ENCODE measurements at places on chromosomes 5 and 9.
A peak's percentile ranks its signal among the peaks of the same experiment; 100 is the strongest.

GRCh38 chr9:12162181-12162815 lies 530.9 kb upstream of the TYRP1 start:
- DNase-seq = no peak
- H3K4me3 ChIP-seq = no peak overlapping the region
- no peak overlapping the region for H3K27ac ChIP-seq
- H3K27me3 ChIP-seq = no peaks in the 10 kb centered on the region

DNA sequence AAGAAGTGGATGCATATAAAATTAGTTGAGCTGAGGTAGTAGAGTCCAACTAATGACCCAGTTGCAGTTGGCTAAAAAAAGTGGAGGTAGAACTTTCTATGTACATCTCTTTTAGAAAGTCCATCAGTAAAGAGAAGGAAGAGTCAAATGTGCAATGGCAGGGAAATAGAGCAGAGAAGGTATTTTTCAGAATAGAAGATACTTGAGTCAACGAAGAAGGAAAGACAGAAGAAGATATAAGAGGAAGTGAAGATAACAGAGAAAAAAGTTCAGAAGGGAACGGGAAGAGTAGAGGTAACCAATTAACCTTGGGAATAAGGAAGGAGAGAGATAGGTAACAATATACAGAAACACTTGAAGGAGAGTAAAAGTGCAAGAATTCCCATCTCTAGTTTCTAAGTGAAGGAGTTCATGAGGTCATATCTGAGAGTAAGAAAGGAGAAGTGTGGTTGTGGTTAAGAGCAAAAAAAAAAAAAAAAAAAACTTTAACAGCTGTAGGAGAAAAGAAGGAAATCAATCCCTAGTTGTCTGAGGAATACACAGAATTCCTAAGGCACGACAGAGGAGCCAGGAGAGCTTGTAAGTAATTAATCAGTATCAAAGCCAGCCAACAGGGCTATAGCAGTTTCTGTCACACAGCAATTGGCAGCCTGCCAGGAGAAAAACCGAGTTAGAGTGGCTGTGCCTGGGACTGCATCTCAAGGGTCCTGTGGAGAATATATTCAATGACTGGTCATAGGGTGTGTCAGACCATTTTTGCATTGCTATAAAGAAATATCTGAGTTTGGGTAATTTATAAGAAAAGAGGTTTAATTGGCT lies 61.0 kb downstream of the ARL15 start:
- no peak overlapping the region for H3K27ac ChIP-seq
- H3K4me3 ChIP-seq = no peak overlapping the region
- no peaks in the 10 kb centered on the region for H3K4me1 ChIP-seq
- peak; percentile 11 for DNase-seq

GRCh38 chr5:132258102-132259068 lies 889 bp downstream of the PDLIM4 start:
- no peak for DNase-seq
- H3K27me3 ChIP-seq = peaks cover 11% of the 10 kb centered on the region
- H3K4me3 ChIP-seq = no peak overlapping the region

- H3K4me1 ChIP-seq = peaks cover 9% of the 10 kb centered on the region
- no peak overlapping the region for H3K4me3 ChIP-seq
- no peak overlapping the region for H3K27ac ChIP-seq
- no peak for DNase-seq
These were observed 73.3 kb downstream of the AK8 start for GRCh38 chr9:132804576-132805295.

GRCh38 chr5:3954633-3955032 lies 359.0 kb downstream of the IRX1 start:
- no peak overlapping the region for H3K4me3 ChIP-seq
- H3K4me1 ChIP-seq = no peaks in the 10 kb centered on the region
- H3K27me3 ChIP-seq = no peaks in the 10 kb centered on the region
- H3K36me3 ChIP-seq = no peaks in the 10 kb centered on the region
- H3K27ac ChIP-seq = no peak overlapping the region

- H3K4me1 ChIP-seq = no peaks in the 10 kb centered on the region
- H3K4me3 ChIP-seq = no peak overlapping the region
- H3K27ac ChIP-seq = no peak overlapping the region
- H3K36me3 ChIP-seq = no peaks in the 10 kb centered on the region
- DNase-seq = no peak
These were observed 473.5 kb downstream of the MAT2B start for GRCh38 chr5:163978897-163979296.

All from activated CD4-positive, alpha-beta T cell treated with anti-CD3 and anti-CD28 coated beads, Interleukin-2, amount 10 ng/mL, durations not matched to agents 7 days and 5 days (primary cell).